ENCODE measurements at places on chromosomes 7 and 10.

- no peak for DNase-seq
Observed at GRCh38 chr7:156430109-156430508, 210.5 kb upstream of the RNF32 start.

- DNase-seq, result no peak
Observed at GRCh38 chr7:131625817-131626372, 69.5 kb upstream of the PODXL start.

- DNase-seq, result no peak
Observed at GRCh38 chr7:42155584-42156290, 81.3 kb downstream of the GLI3 start.

DNA sequence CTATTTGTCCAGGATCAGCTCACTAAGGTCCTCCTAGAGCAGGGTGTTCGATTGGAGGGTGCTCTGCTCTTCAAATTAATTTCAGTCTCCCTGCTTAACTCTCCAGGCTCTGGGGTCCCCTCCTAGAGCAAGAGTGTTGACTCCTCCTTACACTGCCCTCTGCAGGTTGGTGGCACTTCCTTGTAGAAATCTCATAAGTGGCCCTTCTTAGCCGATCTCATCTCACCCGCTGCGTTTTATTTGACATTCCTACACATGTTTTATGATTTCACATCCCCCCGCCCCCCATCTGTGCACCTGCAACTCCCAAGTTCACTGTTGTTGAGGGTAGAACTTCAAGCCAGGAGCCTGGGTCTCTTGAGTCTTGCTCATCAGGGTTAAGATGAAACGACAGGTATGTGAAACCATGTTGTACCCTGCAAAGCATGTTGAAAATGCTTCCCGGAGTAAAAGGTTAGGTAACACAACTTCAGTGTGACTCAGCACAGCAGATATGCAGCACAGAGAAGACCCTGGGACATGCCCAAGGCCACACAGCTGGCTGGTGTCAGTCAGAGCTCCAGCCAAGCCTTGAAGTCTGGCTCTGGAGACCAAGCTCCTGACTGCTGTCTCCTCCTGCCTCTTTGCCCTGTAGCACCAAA lies 171.2 kb downstream of the PRKAG2 start:
- DNase-seq, result peak; percentile 5

DNA sequence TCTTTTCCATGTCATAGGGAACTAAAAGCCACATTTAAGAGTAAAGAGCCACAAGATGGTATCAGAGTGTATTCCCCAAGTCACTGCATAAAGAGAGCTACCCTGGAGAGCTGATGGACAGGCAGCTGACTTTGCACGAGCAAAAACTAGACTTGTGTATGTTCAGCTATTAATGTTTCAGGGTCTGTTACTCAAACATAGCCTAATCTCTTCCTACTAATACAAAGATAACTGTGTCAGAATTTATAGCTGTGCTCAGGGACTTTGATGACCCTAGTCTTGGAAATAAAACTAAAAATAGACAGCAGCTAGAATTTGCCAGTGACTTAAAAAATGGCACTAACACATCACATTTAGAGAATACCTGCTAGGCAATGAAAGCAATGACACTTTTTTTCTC lies 45.5 kb upstream of the LRRTM3 start:
- DNase-seq, result no peak

DNA sequence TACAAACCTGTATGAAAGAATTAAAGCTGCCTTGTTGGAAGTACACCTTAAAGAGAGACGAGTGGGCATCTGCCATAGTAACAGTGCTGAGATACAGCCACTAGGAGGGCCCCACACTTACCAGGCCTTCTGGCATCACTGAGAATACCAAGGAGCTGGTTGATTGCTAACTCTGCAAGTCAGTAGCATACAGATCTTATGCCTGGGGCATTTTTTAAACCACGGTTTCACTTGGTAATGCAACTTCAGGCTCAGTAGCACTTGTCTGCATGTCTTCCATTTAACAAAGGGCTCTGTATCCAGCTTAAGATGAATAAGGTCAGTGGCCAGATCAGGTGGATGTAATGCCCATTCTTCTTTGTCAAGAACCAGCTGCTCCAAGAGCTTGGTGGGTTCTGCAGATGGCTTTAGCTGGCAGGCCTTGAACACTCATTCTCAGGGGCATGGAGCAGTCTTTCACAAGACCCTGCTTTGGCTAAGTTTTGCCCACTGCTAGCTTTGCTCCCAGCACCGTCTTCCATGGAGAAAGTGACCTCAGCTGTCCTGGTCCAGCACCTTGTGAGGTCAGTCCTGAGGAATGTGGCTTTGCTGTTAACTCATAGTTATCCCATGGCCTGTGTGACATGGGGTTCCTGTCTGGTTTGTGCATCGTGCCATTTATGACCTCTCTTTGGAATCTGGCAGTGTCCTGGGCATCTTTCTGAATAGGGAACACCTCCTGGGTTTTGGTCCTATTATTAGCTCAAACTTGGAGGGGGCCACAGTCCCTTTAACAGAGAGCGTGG lies 68.1 kb downstream of the BMPER start:
- no peak for DNase-seq

DNA sequence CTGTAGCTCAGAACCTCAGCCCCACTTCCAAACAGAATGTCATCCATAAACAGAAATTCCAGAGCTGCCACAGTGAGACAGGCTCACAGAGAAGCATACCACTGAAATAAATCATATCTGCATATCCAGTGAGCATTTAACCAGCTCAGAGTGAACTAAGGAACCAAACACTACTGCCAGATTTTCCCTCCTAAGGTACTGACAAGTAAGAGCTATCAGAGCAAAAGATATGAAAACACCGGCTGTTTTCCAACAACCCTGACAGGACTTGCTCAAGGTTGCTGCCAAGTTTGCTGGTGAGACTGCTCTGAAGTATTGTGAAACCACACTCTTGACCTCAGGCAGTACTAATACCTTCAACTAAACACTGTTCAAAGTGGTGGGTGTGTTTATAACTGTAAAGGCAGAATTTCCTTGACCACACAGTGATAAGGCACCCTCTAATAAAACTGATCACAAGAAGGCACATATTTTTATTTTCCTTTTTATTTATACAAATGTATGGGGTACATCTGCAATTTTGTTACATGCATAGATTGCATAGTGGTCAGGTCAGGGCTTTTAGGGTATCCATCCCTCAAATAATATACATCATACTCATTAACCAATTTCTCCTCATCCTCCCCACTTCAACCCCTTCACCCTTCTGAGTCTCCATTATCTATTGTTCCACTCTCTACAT lies 18.3 kb downstream of the SGMS1 start:
- peak; percentile 72 for DNase-seq

DNA sequence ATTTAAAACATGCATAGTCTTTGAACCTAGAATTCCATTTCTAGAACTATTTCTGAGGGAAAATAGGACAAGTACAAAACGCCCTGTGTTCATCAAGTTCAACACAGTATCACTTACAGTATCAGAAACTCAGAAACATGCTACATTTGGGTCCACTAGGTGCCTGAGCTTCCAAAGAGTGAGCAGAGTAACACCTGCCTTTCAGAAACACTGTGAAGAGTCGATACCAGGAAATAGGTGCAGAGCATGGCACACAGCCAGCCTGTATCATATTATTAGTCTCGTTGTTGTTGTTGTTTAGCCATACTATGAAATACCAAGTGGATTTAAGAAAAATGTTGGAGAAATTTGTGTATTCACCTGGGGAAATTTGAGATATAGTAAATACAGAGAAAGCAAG lies 392.1 kb upstream of the MGMT start:
- DNase-seq, result no peak

DNA sequence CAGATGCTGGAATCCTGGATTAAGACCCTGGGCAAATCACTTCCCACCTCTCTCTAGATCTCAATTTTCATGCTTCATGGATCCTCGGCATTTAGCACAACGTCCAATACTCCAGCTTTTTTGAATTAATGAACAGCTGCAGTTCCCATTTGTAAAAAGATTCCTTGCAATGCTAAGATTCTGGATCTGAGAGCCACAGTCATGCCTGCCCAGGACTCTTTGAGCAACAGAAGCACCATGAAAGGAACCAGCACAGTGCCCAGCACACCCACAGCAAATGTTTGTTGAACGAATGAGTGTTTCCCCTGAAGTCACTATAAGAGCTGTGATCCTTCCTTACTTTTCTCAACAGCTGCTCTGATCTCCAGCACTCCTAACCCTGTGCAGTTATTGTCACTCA lies 20.8 kb upstream of the DDIT4 start:
- DNase-seq, result no peak

GRCh38 chr10:74598891-74599566 lies 227.4 kb upstream of the KAT6B start:
- DNase-seq, result no peak

DNA sequence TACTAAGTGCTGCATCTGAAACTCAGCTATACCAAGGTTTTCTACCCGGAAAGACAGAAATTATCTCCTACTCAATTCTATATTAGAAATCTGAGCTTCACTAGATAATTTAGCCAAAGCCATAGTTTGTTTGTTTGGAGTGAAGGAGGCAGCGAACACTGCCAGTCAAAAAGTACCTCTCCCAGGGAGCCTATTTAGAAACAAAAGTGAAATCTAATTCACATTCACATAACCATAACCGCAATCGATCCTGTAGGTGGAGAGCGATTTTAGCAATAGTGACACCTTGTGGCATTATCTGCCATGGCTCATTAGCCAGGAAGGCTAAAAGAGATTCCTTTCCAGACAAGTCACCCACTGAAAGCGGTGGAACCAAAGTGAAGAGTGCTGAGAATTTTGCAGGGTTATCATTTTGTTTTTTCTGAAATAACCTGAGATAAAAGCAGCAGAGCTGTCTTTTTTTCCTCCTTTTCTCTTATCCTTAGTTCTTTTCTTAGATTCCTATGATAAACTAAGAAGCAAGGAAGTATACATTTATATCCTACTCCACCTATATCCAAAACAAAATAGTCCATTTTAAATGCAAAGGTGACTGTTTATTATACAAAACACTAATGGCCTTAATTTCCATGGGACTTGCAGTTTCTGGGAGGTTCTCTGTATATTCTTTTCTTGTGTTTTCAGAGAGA lies 83.7 kb upstream of the BET1 start:
- DNase-seq, result peak; percentile 47

- DNase-seq, result no peak
Observed at GRCh38 chr10:123398756-123399155, 244.6 kb downstream of the BUB3 start.

DNA sequence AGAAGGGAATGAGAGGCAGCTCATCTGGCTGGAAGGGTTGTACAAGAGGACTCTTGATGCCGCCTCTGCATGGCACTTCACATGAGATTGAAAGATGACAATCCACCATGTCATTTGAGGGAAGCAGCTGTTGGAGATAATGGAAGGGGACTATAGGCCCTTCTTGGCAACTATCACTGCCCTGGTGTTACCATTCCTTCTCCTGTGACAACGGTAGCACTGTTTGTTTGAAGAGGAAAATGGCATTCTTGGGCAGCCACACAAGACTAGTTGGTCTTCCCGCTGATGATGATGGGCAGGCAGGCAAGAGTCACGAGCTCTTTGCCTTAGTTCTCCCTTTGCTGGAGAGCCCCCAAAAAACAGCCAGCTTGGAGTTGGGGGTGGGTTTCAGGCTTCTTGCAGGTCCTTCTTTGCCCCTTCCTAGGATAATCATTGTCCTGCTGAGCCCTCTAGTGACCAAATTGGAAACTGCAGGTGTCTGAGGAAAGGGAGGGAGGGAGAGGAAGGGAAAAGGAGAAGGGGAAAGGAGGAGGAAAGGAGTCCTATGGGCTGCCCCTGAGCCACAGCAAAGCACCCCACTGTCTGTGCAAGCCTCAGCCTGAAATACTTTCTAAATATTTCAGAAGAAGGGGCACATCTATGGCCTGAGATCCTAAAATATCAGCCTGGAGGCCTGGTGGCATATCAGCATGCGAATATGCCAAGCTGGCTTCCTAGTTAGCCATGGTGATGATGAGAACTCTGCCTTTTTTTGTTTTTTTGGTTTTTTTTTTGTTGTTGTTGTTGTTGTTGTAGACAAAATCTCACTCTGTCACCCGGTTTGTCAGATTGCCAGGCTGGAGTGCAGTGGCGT lies 165.6 kb upstream of the KMT2E start:
- DNase-seq, result peak; percentile 18

DNA sequence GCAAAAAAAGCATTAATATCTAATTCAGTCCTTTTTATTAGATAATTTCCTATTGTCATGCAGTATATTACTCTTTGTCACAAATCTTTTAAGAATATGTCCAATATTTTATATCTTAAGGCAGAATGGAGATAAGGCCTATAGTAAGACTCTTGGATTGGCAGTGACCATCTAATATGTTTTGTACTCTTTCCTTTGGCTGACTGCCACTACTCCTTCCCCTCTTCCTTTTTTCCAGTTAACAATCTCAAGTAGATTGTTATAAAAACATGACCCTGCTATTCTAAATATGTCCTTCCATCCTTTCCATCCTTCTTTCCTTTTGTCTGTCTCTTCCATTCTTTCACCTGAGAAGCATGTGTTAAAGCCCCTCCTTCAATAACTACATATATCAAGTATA lies 92.8 kb upstream of the TMEM168 start:
- DNase-seq, result peak; percentile 3

DNA sequence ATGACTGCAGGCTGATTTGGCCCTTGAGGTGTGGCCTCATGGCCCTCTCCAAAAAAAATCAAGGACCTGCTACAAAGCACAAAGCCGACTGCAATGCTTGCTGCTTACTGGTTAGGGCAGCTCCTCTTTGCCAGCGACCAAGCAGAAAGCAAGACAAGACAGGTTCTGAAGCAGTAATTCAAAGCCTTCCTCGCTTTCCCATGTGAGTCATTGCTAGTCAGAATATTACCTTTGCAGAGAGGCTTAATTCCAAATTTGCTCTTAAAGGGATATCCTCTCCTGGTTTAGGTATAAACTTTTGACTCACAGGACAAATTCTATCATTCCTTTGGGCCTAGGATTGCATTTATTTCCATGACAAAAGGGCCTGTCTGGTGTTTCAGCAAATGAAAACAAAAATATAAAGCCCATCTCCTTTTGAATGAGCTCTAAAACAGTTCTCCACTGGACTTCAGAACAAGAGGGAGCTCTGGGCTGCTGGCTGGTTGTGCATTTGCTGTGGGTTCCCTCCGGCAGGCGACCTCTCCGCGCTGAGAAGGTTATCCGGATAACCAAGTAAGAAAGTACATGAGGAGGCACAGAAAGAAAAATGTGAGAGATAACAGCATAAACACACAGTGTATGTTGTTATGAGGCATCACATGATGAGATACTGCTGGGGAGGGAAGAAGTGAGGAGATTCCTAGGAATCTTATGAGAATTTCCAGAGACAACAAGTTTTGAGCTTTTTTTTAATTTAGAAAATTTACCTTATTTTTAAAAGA lies 90.8 kb downstream of the EGFR start:
- DNase-seq, result no peak

GRCh38 chr7:81949306-81949705 lies 179.5 kb upstream of the HGF start:
- no peak for DNase-seq

- no peak for DNase-seq
Observed at GRCh38 chr7:118734541-118734940, 510.0 kb downstream of the ANKRD7 start.

DNA sequence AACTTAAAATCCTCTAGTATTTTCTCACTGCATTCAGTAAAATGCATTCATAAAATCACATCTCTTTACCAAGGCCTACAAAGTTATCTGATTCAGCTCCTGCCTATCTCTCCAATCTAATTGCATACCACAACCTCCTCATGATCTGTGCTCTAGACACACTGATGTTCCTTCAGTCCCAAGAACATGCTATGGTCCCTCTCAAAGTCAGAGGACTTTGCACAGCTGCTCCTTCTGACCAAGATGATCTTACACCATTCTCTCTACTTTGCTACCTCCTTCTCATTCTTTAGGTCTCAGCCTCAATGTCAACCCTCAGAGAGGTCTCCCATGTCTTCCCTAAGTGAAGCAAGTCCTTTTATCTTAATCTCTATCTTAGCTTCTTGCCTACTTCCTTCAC lies 45.5 kb downstream of the CAV1 start:
- no peak for DNase-seq

Data from AML-193 (cell line).